ENCODE measurements at places on chromosomes 13 and 19.

- no peak for DNase-seq
These were observed 61.6 kb downstream of the ANKRD10 start for GRCh38 chr13:110853235-110853721.

DNA sequence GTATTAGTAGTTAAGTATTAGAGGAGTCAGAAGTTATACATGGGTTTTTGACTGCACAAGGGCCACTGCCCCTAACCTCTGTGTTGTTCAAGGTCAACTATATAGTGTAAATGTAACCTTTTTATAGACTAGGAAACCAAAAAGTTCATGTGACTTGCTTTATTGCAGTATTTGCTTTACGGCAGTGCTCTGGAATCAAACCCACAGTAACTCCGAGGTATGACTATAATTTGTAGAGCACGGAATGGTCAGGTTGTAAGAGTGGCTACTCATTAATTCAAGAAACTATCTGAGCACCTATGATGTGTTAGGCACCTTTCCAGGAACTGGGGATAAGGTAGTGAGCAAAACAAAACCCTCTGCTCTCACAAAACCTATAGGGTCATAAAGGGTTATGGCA, 22.2 kb downstream of the SUPT20H start:
- no peak for DNase-seq

- peak; percentile 70 for DNase-seq
These were observed 180.9 kb downstream of the PCCA start for GRCh38 chr13:100269837-100270236.

GRCh38 chr19:50230379-50231351, 27.2 kb downstream of the MYH14 start:
- no peak for DNase-seq

GRCh38 chr19:30625947-30626625, 253.9 kb downstream of the ZNF536 start:
- no peak for DNase-seq

DNA sequence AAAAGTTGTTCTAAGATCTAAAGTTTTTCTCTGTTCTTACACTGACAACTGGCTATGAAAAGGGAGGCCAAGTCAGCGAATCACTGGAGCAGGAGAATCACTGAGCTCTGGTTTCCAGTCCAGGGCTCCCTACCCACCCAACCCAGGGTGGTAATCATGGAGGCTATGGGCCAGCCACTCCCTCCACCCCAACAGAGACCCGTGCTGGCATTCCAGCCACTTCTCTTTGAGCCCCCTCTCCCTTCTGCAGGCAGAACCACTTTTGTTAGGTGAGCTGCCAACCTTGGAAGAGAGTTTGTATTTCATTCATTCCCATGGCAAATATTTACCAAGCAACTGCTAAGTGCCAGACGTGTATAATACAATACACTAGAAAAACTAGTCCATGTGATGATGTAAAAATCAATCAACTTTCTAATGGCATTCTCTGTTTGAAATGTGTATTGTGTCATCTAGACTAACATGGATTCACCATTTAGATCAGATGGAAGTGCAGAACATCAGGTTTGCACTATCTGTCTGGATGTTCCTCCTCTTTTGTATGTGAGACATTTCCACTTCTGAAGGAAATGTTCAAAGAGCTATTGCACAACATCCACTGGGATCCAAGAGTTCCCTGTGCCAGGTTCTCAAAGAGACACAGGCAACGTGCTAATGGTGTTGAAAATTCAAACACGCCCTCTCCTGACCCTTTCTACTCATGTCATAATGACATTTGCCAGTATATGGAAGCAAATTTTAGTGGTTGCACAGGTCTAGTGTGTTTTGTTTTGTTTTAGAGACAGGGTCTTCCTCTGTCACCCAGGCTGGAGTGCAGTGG, 5.3 kb downstream of the MLNR start:
- no peak for DNase-seq

DNA sequence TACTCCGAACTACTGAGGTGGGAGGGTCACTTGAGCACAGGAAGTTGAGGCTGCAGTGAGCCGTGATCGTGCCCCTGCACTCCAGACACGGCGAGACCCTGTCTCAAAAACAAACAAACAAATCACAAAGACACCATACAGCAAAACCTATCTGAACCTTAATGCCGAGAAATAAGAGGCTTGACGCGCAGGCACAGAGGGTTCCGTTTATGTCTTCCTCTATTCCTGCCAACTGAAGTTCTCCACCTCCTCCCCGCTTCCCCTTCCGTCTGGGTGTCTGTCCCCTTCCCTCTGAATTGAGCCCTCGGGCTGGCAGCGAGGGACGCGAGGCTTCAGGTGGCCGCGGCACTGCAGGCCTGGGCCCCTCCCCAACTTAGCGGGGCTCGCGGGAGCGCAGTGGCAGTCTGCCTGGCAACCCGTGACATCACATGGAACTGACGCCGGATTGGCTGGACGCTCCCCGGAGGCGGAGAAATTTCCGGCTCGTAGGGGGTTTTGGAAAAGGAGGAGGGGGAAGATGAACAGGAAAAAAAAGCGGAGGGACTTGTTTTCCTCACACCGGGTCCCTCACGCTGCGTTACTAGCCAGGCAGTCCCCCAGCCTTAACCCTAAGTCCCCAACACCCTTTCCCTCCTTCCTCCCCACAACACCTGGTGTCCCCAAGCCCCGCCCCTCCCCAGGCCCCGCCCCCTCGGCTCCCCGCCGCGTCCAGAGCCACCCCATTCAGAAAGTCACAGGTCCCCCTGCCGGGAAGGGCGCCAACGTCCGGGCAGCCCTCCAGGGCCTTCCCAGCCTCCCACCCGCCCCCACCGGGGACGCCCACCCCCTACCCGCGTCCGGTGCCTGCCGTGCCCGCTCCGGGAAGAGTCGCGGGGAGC, 1.1 kb upstream of the MYBPC2 start:
- DNase-seq, result peak; percentile 64

DNA sequence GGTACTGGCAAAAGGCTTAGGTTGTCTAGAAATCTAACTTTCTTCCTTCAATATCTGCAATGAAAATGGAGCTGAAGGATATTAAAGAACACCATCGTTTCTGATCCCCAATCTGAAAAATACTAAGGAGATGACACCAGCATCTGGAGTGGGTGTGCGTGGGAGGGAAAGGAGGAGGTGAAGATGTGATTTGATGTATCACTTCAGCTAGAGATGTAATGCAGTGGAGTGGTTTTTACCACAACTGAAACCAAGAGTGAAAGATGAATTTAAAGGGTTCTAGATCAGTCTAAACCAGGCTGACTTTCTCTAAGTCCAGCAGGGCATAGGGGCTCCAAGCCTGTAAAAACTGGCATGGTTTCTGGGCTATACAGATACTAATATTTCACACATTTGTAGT, 148.4 kb downstream of the AKAP11 start:
- no peak for DNase-seq

DNA sequence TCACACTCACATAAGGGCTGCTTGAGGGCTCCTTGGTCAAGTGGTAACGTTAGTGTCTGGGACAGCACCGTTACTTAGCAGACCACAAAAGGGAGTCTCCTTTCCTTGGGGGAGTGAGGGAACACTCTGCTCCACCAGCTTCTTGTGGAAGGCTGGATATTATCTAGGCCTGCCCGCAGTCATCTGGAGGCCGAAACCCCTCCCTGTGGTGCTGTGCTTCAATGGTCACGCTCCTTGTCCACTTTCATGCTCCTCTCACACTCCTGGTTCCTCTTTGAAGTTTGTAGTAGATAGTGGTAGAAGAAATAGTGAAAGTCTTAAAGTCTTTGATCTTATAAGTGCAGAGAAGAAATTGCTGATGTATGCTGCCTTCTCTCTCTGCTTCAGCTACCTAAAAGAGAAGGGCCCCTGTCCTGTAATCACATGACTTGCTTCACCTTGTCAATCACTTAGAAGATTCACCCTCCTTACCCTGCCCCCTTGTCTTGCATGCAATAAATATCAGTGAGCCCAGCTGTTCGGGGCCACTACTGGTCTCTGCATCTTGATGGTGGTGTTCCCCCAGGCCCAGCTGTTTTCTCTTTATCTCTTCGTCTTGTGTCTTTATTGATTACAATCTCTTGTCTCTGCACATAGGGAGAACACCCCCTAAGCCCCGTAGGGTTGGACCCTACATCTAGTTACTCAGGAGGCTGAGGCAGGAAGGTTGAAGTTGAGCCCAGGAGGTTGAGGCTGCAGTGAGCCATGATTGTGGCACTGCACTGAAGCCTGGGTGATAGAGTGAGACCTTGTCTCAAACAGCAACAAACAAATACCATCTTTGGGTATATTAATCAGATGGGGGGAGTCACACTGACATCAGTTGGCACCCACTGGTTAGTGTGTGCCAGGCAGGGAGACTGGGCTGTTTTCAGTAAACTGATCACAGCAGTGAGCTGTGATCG, 11.6 kb upstream of the MZF1 start:
- DNase-seq, result no peak

DNA sequence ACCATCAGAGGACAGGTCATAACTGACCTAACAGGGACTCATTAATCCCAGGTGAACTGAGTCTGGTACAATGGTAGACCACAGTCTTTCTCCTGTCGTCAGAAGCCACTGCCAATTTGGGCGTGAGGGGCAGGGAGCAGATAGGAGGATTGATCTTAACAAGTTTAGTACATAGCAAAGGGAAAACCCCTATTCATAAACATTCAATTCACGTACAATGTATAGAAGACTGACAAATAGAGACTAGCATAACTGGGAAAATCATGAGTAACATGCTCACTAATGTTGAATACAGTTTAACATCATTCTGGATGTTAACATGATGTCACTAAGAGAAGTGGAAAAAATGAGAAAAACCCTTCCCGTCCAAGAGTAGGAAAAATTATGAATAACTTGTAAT, 54.1 kb downstream of the SLC7A1 start:
- DNase-seq, result no peak

DNA sequence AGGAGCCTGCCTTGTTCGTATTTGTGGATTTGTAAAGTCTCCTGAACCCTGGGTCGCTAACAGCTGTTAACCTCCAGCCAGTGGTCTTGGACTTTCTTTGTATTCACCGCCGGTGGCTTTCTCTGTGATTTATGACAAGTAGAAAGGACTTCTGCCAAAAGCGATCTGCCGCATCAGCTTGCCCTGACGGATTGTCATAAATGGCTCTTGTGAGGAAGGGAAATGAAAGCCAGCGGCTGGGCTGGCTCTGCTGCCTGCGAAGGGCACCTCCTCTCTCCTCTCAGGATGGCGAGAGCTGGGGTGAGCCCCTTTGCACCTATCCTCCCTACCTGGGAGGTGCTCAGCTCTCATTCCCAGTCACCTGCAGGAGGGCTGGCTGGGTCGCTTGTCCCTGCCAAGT, 25.6 kb downstream of the DHRS12 start:
- no peak for DNase-seq

GRCh38 chr19:48354332-48354992, 9.3 kb downstream of the TMEM143 start:
- no peak for DNase-seq

GRCh38 chr13:26558074-26558805, 757 bp downstream of the WASF3 start:
- peak; percentile 28 for DNase-seq
